Pancreas (tissue), 10 donors: ENCODE measurements at places on chromosomes 3 and 15.

DNA sequence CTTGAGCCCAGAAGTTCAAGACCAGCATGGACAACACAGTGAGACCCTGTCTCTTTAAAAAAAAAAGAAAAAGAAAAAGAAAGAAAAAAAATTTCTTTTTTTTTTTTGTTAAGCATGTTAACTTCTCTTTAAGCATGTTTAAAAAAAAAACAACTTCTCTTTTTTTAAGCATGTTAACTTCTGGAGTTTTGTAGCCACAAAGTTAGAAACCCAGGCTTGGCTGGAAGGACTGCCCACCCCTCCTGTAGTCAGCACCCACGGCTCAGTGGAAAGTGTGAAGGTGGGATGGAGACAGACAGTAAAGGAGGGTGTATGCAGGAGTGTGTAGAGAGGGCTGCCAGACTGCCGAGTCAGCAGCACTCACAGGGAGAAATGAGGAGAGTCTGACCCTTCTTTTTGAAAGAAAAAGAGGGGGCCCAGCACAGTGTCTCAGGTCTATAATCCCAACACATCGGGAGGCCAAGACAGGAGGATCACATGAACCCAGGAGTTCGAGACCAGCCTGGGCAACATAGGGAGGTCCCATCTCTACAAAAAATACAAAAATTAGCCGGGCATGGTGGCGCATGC lies 33.2 kb downstream of the GOLGA8S start:
- no peaks in the 10 kb centered on the region for H3K4me1 ChIP-seq
- H3K4me3 ChIP-seq, result no peak overlapping the region
- H3K36me3 ChIP-seq, result no peaks in the 10 kb centered on the region

DNA sequence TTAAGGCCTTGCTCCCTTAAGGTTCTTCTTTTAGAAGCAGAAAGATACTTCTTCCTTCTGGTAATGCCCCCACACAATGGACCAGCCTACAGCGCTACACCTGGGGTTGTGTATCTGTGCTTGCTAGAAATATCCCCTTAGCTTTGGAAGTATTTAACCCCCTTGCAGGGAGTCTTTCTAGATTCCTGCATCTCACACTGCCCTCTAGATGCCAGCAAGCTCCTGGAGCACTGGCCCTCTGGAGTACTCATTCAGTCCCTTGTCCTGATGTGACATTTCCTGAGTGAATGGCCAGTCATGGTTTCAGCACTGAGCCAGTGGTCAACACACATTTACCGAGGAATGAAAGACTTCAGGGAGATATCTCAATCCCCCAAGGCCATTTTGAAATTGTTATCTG lies 30.4 kb upstream of the RBP2 start:
- H3K27ac ChIP-seq, result no peak overlapping the region
- H3K4me3 ChIP-seq, result no peak overlapping the region
- DNase-seq, result no peak
- no peaks in the 10 kb centered on the region for H3K4me1 ChIP-seq
- no peaks in the 10 kb centered on the region for H3K27me3 ChIP-seq
- no peaks in the 10 kb centered on the region for H3K36me3 ChIP-seq

- no peak overlapping the region for H3K27ac ChIP-seq
- no peak overlapping the region for H3K4me3 ChIP-seq
- H3K4me1 ChIP-seq, result peaks cover 15% of the 10 kb centered on the region
- no peak for DNase-seq
- H3K36me3 ChIP-seq, result peaks cover 35% of the 10 kb centered on the region
Measured at GRCh38 chr3:66411474-66411873, 89.3 kb downstream of the LRIG1 start.

DNA sequence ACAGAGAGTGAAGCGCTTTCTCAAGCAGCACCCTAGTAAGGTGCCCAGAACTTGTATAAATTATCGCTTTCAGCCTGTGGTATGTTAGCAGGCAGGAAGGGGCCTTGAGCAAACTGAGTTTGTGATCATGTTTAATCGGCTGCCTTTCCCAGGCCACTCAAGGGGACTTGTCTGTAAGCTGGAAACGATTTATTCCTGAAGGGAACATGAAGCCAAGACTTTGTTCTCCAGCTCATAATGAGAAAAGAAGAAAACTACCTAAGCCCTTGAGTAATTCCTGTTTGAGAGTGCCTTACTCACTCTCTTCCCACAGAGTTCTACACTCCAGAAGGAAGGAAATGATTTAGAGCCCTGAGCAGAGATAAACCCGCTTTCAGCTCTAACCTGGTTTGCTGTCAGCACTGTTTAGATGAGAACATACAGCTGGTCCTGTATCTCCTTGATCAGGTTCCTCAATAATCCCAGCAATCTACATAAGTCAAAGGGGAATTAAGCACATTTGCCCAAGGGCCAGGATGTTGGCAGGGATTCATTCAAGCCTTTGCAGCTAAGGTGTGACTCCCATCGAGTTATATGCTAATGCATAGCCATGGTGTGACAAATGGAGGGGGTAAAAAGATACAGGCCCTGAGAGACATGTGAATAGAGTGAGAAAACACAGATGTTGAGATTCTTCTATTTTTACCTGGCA lies 187.7 kb upstream of the SLC24A5 start:
- H3K4me1 ChIP-seq, result peaks cover 11% of the 10 kb centered on the region
- peak overlapping the region; percentile 6 for H3K27ac ChIP-seq
- no peaks in the 10 kb centered on the region for H3K36me3 ChIP-seq
- no peak overlapping the region for H3K4me3 ChIP-seq
- no peaks in the 10 kb centered on the region for H3K27me3 ChIP-seq
- peak; percentile 13 for DNase-seq

GRCh38 chr3:56837196-56837955 lies 35.6 kb upstream of the ARHGEF3 start:
- no peak for DNase-seq
- no peak overlapping the region for H3K27ac ChIP-seq
- H3K27me3 ChIP-seq, result no peaks in the 10 kb centered on the region
- H3K36me3 ChIP-seq, result no peaks in the 10 kb centered on the region

DNA sequence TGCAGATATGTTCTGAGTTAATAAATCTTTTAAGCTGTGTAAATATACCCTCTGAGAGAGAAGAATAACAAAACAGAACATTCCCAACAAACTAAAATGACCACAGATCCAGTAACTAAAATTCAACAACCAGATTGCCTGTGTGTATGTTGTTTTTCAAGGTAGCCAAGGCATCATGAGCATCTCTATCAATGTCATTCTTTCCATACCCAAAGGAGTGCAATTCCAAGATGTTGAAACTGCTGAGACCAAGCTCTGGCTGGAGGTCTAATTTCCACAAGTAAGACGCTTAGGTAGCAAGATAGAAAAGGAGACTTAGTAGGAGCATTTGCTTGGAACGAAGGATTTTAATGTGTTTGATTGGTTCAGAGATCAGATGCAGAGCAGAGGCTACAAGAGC lies 276.3 kb downstream of the RBMS3 start:
- no peaks in the 10 kb centered on the region for H3K27me3 ChIP-seq
- H3K36me3 ChIP-seq, result no peaks in the 10 kb centered on the region
- H3K4me1 ChIP-seq, result no peaks in the 10 kb centered on the region
- DNase-seq, result no peak
- no peak overlapping the region for H3K27ac ChIP-seq

DNA sequence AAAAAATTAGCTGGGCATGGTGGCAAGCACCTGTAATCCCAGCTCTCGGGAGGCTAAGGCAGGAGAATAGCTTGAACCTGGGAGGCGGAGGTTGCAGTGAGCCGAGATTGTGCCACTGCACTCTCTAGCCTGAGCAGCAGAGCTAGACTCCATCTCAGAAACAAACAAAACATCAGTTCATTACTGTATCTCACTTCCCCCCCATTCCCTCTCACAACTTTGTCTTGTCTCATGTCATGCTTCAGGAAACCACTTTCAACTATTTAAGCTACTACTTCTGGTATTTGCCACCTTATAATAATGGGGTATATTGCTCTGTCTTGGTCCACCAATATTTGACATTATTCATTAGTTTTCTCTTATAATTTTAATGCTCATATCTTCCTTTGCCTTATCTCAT lies 26.2 kb downstream of the PIK3CA start:
- H3K27me3 ChIP-seq, result no peaks in the 10 kb centered on the region
- no peak overlapping the region for H3K27ac ChIP-seq
- DNase-seq, result no peak
- H3K4me3 ChIP-seq, result no peak overlapping the region
- H3K36me3 ChIP-seq, result no peaks in the 10 kb centered on the region
- H3K4me1 ChIP-seq, result no peaks in the 10 kb centered on the region

- H3K4me3 ChIP-seq, result no peak overlapping the region
- no peaks in the 10 kb centered on the region for H3K4me1 ChIP-seq
- no peaks in the 10 kb centered on the region for H3K36me3 ChIP-seq
- H3K27ac ChIP-seq, result no peak overlapping the region
- H3K27me3 ChIP-seq, result no peaks in the 10 kb centered on the region
Measured at GRCh38 chr3:194387926-194388418, 11.1 kb downstream of the GP5 start.

GRCh38 chr3:181773921-181774320 lies 62.2 kb downstream of the SOX2 start:
- H3K27me3 ChIP-seq, result no peaks in the 10 kb centered on the region
- H3K4me3 ChIP-seq, result no peak overlapping the region

GRCh38 chr3:188686324-188686723 lies 485.4 kb upstream of the TPRG1 start:
- no peak for DNase-seq
- H3K27me3 ChIP-seq, result no peaks in the 10 kb centered on the region
- H3K27ac ChIP-seq, result no peak overlapping the region
- H3K36me3 ChIP-seq, result no peaks in the 10 kb centered on the region
- H3K4me3 ChIP-seq, result no peak overlapping the region
- peaks cover 15% of the 10 kb centered on the region for H3K4me1 ChIP-seq

DNA sequence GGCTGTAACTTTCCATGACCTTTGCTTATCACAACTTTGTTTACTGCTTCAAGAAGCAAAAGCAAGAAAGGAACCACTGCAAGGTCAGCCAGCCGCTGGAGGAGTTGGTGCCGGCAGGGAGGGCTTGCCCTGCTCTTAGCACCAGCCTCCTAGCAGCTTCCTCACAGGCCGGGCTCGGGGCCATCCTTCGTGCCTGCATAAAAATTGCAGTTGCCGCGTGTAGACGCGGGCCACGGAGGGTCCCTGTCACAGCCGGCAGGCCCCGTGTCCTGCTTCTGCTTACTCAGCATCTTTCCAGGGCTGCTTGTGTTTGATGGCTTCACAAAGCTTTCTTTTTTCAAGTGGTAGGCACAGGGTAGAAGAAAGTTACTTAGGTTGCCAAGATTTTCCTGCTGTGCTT lies 84.4 kb downstream of the PGPEP1L start:
- H3K36me3 ChIP-seq, result peaks cover 22% of the 10 kb centered on the region
- peaks cover 8% of the 10 kb centered on the region for H3K4me1 ChIP-seq
- H3K4me3 ChIP-seq, result no peak overlapping the region
- peak overlapping the region; percentile 65 for H3K27ac ChIP-seq

- peak within 1 kb of the TSS; percentile 31 for H3K4me3 ChIP-seq
- peak; percentile 91 for DNase-seq
- no peak within 1 kb of the TSS for H3K27ac ChIP-seq
- no peaks in the 10 kb centered on the region for H3K27me3 ChIP-seq
- H3K36me3 ChIP-seq, result no peaks in the 10 kb centered on the region
Measured at GRCh38 chr15:83446904-83447709, at the start of gene SH3GL3. SH3GL3 (plus strand) TSS chr15:83447341; CDS start chr15:83447534, 193 bp downstream.

DNA sequence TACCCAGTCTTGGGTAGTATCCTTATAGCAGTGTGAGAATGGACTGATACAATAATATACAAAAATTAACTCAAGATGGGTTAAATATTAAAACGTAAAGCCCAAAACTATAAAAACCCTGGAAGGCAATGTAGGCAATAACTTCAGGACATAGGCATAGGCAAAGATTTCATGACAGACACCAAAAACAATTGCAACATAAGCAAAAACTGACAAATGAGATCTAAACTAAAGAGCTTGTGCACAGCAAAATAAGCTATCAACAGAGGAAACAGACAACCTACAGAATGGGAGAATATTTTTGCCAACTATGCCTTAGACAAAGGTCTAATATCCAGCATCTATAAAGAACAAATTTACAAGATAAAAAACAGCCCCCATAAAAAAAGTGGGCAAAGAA lies 204.8 kb upstream of the CCDC54 start:
- no peaks in the 10 kb centered on the region for H3K36me3 ChIP-seq
- DNase-seq, result no peak

DNA sequence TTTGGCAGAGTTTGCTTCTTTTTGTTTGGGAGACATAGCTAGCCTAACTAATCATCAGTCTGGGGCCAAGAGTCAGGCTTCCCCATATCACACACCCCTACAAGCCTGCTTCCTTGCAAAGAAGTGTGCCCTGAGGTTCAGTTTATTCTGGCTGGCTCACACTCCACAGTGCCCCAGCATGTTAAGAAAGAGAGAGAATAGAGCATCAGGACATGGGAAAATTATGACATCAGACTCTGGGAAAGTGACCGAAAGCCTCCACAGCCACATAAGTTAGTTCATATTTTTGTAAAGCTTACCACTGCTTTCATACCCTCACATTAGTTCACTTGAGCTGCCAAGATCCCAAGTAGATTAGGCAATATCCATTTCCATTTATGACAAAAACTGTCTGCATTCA lies 63.0 kb upstream of the CFAP161 start:
- no peaks in the 10 kb centered on the region for H3K36me3 ChIP-seq
- H3K4me1 ChIP-seq, result peaks cover 5% of the 10 kb centered on the region
- no peak for DNase-seq

GRCh38 chr15:83115831-83116565 lies 8.6 kb downstream of the TM6SF1 start:
- H3K4me1 ChIP-seq, result no peaks in the 10 kb centered on the region
- H3K4me3 ChIP-seq, result no peak overlapping the region
- H3K36me3 ChIP-seq, result no peaks in the 10 kb centered on the region

GRCh38 chr3:5498981-5499380 lies 311.5 kb downstream of the EDEM1 start:
- H3K27me3 ChIP-seq, result no peaks in the 10 kb centered on the region
- no peaks in the 10 kb centered on the region for H3K4me1 ChIP-seq
- H3K4me3 ChIP-seq, result no peak overlapping the region
- no peaks in the 10 kb centered on the region for H3K36me3 ChIP-seq

- H3K4me3 ChIP-seq, result no peak overlapping the region
- no peaks in the 10 kb centered on the region for H3K4me1 ChIP-seq
- H3K36me3 ChIP-seq, result no peaks in the 10 kb centered on the region
Measured at GRCh38 chr3:42094128-42094527, 3.0 kb downstream of the TRAK1 start.

- H3K27ac ChIP-seq, result no peak overlapping the region
- H3K4me3 ChIP-seq, result no peak overlapping the region
- DNase-seq, result no peak
Measured at GRCh38 chr3:113439606-113440005, 1.7 kb downstream of the CFAP44 start.

GRCh38 chr15:70100474-70101341 lies 3.0 kb upstream of the TLE3 start:
- H3K36me3 ChIP-seq, result no peaks in the 10 kb centered on the region
- peaks cover 33% of the 10 kb centered on the region for H3K4me1 ChIP-seq
- H3K4me3 ChIP-seq, result peak overlapping the region; percentile 14
- peak overlapping the region; percentile 22 for H3K27ac ChIP-seq

GRCh38 chr15:59741274-59741906 lies 52.3 kb upstream of the BNIP2 start:
- H3K4me1 ChIP-seq, result no peaks in the 10 kb centered on the region
- H3K4me3 ChIP-seq, result no peak overlapping the region
- no peak overlapping the region for H3K27ac ChIP-seq
- no peak for DNase-seq
- H3K27me3 ChIP-seq, result no peaks in the 10 kb centered on the region
